ENCODE measurements at places on chromosomes 1 and 21.

- DNase-seq: no peak
These were observed 90.8 kb upstream of the CCDC190 start for GRCh38 chr1:162951553-162952315.

DNA sequence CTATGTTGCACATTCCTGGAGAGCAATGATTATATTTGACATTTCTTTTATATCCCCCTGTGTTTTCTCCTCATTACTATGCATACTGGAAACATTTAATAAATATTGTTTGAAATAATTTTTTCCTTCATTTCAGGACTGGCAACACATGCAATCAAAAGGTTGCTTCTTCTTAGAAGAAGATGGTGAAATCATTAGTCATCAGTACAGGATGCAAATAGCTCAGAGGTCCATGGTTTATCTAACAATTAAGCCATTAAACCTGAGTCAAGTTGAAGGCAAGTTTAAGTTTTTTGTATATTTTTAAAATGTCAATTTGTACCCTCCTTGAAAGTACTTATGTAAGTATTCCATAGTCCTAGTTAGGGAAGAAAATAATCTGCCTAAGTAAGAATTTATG lies 22.5 kb downstream of the EFCAB7 start:
- DNase-seq: no peak

- DNase-seq: no peak
These were observed 59.3 kb upstream of the PTGS2 start for GRCh38 chr1:186739515-186739914.

DNA sequence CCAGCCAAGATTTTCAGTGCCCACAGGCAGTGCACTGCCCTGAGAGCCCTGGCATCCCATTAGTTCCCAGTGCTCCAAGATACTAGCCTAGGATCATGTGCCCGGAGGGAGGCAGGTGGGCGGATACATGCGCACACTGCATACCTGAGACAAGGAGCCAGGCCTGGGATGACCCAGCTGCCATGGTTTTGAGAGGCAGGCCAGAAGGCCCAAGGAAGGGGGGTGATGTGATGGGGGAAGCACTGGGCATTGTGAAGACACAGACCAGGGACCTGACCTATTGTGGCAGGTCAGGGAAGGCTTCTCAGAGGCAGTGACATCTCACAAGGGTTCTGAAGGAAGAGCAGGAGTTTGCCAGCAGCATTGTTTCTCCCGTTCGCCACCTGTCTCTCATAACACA lies 3.6 kb downstream of the ZC3H12A start:
- DNase-seq: no peak

GRCh38 chr1:26110731-26111529 lies 694 bp upstream of the PDIK1L start:
- DNase-seq: no peak

GRCh38 chr1:85621430-85621829 lies 40.9 kb downstream of the CCN1 start:
- DNase-seq: no peak

- DNase-seq: no peak
These were observed 25.3 kb upstream of the TRAPPC10 start for GRCh38 chr21:43986544-43987451.

All from forelimb muscle (tissue), 1 donor.